ENCODE measurements at places on chromosomes 5 and 9.
A peak's percentile ranks its signal among the peaks of the same experiment; 100 is the strongest.

DNA sequence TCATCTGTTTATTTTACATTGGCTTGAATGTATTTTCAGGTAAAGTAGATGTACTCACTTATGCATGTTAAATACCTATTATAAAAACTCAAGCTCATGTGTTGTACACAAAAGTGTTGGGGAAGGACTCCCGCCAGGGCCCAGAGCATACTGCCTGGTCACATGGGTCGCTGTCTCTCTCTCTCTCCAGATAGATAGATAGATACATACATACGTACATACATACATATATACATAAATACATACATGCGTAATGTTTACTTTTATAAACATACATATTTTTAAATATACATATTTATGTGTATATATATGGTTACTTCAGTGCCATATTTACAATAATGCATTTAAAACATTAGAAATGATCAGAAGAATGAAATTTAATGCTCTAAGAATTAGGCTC, 24.7 kb downstream of the ASPN start:
- DNase-seq = no peak

DNA sequence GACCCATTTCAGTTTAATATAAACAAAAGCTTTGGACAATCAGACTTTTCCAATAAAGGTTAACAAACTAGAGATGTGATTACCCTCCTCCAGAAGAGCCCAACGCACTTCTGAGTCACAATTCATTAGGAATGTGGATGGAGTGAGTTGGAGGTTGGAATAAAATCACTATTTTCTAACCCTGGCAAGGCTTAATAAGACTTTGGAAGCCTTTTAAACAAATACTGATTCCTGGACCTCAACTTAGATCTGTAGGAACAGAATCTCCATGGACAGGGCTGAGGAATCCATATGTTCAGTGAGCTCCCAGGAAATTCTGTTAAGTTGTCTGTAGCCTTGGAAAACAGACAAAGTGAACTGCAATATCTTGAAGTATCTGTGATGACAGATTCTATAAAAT, 233.5 kb upstream of the ELL2 start:
- DNase-seq = no peak

DNA sequence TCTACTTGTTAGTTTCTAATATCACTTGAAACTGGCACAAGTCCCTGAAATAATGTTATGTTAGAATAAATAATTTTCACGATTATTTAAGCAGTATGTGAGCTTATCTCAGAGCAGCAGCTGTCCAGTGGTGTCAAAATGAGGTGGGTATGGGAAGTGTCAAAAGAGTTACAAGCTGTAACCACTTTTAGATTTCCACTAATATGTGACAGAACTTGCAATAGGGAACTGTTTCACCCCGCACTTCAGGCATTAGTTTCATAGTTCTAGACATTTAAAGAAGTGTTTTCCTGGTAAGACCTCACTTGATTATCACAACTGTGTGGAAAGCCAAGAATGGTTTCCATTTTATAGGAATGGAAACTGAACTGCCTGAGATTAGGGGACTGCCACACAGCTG, 2.9 kb upstream of the ISCA1 start:
- no peak for DNase-seq

GRCh38 chr9:15200111-15200510, 106.9 kb downstream of the TTC39B start:
- DNase-seq = no peak

GRCh38 chr5:142439207-142439860, 114.5 kb upstream of the SPRY4 start:
- peak; percentile 28 for DNase-seq

- no peak for DNase-seq
Measured at GRCh38 chr9:91163444-91163772, 198.3 kb downstream of the AUH start.

GRCh38 chr5:133360693-133361472, 251.5 kb downstream of the FSTL4 start:
- DNase-seq = no peak

GRCh38 chr5:51651476-51651875, 268.2 kb downstream of the ISL1 start:
- DNase-seq = no peak

GRCh38 chr9:132156262-132156661, 5.6 kb upstream of the NTNG2 start:
- DNase-seq = no peak

DNA sequence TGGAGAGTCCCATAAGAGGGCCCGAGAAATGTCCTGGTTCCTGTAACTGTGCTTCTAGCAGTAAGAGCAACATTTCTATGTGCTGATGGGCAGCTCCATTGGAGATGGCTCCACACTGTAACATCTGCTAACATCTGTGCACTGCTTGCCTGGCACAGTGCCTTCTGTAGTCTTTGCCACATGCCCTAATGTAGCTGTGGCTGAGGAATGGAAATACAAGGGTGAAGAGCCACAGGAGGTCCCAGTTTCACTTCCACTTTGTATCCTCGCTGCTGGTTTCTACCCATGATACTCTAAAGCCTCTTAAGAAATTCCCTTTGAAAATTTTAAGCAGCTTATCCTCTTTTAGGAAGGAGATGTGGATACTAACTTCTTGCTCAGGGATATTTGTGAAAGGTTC, 97.4 kb downstream of the HOMER1 start:
- DNase-seq = peak; percentile 32

DNA sequence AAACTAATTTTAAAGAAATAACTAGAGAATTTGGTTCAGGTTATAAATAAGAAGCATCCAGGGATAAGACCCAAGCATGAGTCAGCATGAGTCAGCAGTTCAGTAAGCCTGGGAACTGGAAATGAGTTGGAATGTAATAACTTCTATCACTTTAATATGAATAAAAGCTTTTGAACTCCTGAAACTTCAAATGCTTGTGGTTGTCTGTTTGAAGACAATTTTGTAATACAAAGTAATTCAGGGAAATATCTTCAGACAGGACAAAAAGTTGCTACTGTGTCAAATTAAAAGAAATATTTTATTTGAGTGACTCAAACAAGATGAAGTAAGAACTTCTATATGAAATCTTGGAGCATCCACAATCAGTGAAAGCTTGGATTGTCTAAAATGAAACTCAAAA, 331.2 kb upstream of the DAB2 start:
- DNase-seq = peak; percentile 71

- no peak for DNase-seq
Measured at GRCh38 chr5:178372142-178372571, 139.6 kb upstream of the PHYKPL start.

All from smooth muscle cell of the brain vasculature (primary cell).